ENCODE measurements at places on chromosomes 16 and 17.

- DNase-seq = no peak
These were observed 218.1 kb upstream of the FOXF1 start for GRCh38 chr16:86292171-86292775.

- no peak for DNase-seq
These were observed 19.4 kb downstream of the CFDP1 start for GRCh38 chr16:75413951-75414350.

GRCh38 chr17:20095336-20096080, 86.3 kb downstream of the SPECC1 start:
- DNase-seq = peak; percentile 7

DNA sequence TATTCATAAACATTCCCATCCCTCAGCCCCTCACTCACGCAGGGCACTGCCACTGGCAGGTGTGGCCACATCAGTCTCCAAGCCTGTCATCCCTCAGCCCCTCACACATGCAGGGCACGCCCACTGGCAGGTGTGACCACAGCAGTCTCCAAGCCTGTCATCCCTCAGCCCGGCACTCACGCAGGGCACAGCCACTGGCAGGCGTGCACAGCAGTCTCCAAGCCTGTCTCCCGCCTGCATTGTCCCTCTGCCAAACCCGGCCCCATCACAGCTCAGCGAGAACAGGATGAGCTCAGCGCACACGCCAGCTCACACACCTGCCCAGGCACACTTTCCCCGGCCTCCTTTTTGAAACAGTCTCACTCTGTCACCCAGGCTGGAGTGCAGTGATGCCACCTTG, 11.4 kb upstream of the KREMEN2 start:
- peak; percentile 57 for DNase-seq
